ENCODE measurements at places on chromosomes 1 and 21. TPM values are rescaled to one million over a fixed set of nuclear protein-coding genes. Genes with fewer than 3 reads are reported as not detected.

Gene CACYBP
- polyA plus RNA-seq = 106 TPM

Gene ERICH3
- 0.05 TPM for polyA plus RNA-seq

Gene CR1L
- polyA plus RNA-seq = not detected

Gene CRYZL1
- polyA plus RNA-seq = 18.5 TPM

Gene SPRR2D
- polyA plus RNA-seq = not detected

Gene S100B
- polyA plus RNA-seq = 271 TPM

Gene LCK
- 1.8 TPM for polyA plus RNA-seq

Gene NBPF8
- polyA plus RNA-seq = 8.9 TPM

Gene GATAD2B
- polyA plus RNA-seq = 2.6 TPM

Gene SMIM11
- polyA plus RNA-seq = 3.4 TPM

Gene AMY1B
- not detected for polyA plus RNA-seq

Gene NT5C1A
- 0.40 TPM for polyA plus RNA-seq

Gene KDF1
- 0.94 TPM for polyA plus RNA-seq

Gene TTLL7
- polyA plus RNA-seq = 2.6 TPM

Gene FCRL1
- polyA plus RNA-seq = 0.58 TPM

Gene LCE1C
- polyA plus RNA-seq = not detected

Gene RAD54L
- polyA plus RNA-seq = 0.11 TPM

Gene TMEM183A
- 40.8 TPM for polyA plus RNA-seq

Gene SIK1
- polyA plus RNA-seq = 9.7 TPM

Gene SHISAL2A
- not detected for polyA plus RNA-seq

Gene DIO1
- not detected for polyA plus RNA-seq

Gene ACKR1
- 227 TPM for polyA plus RNA-seq

Gene RNPC3
- polyA plus RNA-seq = 15.7 TPM

Gene NUDT17
- 1.7 TPM for polyA plus RNA-seq

Gene CLEC20A
- polyA plus RNA-seq = not detected

Gene SORT1
- 13.2 TPM for polyA plus RNA-seq

Gene MARK1
- polyA plus RNA-seq = 0.67 TPM

Gene HSPB7
- polyA plus RNA-seq = 734 TPM

Gene CD1E
- polyA plus RNA-seq = 0.05 TPM

Gene MTR
- polyA plus RNA-seq = 5.9 TPM

Gene GPR161
- polyA plus RNA-seq = 7.2 TPM

Gene CRP
- 4.6 TPM for polyA plus RNA-seq

Gene LRRC38
- not detected for polyA plus RNA-seq

Gene PRXL2B
- 9.8 TPM for polyA plus RNA-seq

All from adipose tissue (tissue), 3 donors.